OCI-LY7 (cell line): ENCODE measurements at places on chromosomes 3 and 15. TPM values are rescaled to one million over a fixed set of nuclear protein-coding genes. Genes with fewer than 3 reads are reported as not detected.

The AEN gene
- total RNA-seq, result 41.7 and 43.1 TPM in 2 replicates

The RAB6B gene
- not detected in 2 replicates for total RNA-seq

The GOLGA8R gene
- 0.74 and 0.76 TPM in 2 replicates for total RNA-seq

The MUC13 gene
- total RNA-seq, result not detected in 2 replicates

The SLC24A5 gene
- total RNA-seq, result not detected in 2 replicates

The CEP97 gene
- 43.5 and 46.7 TPM in 2 replicates for total RNA-seq

The SIAH2 gene
- 23.5 and 29.1 TPM in 2 replicates for total RNA-seq

The C3orf22 gene
- total RNA-seq, result not detected in 2 replicates

The NR2E3 gene
- not detected in 2 replicates for total RNA-seq

The FBXW12 gene
- total RNA-seq, result 0.37 and 0.44 TPM in 2 replicates

The FAM81A gene
- total RNA-seq, result 37.4 and 40.3 TPM in 2 replicates

The PSTPIP1 gene
- 23.6 and 27.4 TPM in 2 replicates for total RNA-seq

The VPS18 gene
- 26.4 and 30.7 TPM in 2 replicates for total RNA-seq

The GPR62 gene
- not detected in 2 replicates for total RNA-seq

The CHRNB4 gene
- not detected in 2 replicates for total RNA-seq

The IL20RB gene
- 2.4 and 3.1 TPM in 2 replicates for total RNA-seq

The DLL4 gene
- total RNA-seq, result 0.15 TPM in 1 of 2 replicates, not detected in the other

The SMCO1 gene
- not detected in 2 replicates for total RNA-seq

The AMT gene
- 6.0 and 7.8 TPM in 2 replicates for total RNA-seq

The CACNA2D2 gene
- 0.21 and 0.28 TPM in 2 replicates for total RNA-seq

The LRTM1 gene
- total RNA-seq, result not detected in 2 replicates

The LHFPL4 gene
- total RNA-seq, result not detected in 2 replicates

The PLSCR1 gene
- total RNA-seq, result 7.5 and 13.4 TPM in 2 replicates

The SCAMP5 gene
- total RNA-seq, result 43.7 and 51.6 TPM in 2 replicates

The NDUFB4 gene
- 145 and 149 TPM in 2 replicates for total RNA-seq

The KLHDC8B gene
- 0.91 and 1.3 TPM in 2 replicates for total RNA-seq

The CHRD gene
- total RNA-seq, result 0.07 TPM in 1 of 2 replicates, not detected in the other

The NAALADL2 gene
- 0.70 TPM in 1 of 2 replicates, not detected in the other for total RNA-seq

The FEZF2 gene
- total RNA-seq, result not detected in 2 replicates

The TLR9 gene
- total RNA-seq, result 3.7 and 9.0 TPM in 2 replicates

The SERINC4 gene
- 1.1 and 1.9 TPM in 2 replicates for total RNA-seq

The C3orf80 gene
- total RNA-seq, result not detected in 2 replicates

The GRM2 gene
- 0.11 and 0.29 TPM in 2 replicates for total RNA-seq

The CCNB2 gene
- total RNA-seq, result 128 and 155 TPM in 2 replicates

The CIDEC gene
- total RNA-seq, result not detected in 2 replicates

The RTP1 gene
- total RNA-seq, result not detected in 2 replicates

The SLC6A20 gene
- total RNA-seq, result not detected in 2 replicates

The ARHGAP11A gene
- total RNA-seq, result 134 and 150 TPM in 2 replicates

The POLQ gene
- total RNA-seq, result 50.9 and 56.8 TPM in 2 replicates

The AHSG gene
- total RNA-seq, result not detected in 2 replicates

The PEX5L gene
- not detected in 2 replicates for total RNA-seq

The RAB8B gene
- 18.6 and 18.7 TPM in 2 replicates for total RNA-seq

The FANCD2 gene
- 130 and 134 TPM in 2 replicates for total RNA-seq

The IL5RA gene
- not detected in 2 replicates for total RNA-seq

The FAM43A gene
- 7.5 and 8.2 TPM in 2 replicates for total RNA-seq

The TMEM42 gene
- 19.3 and 21.1 TPM in 2 replicates for total RNA-seq

The SEC61A1 gene
- 118 and 133 TPM in 2 replicates for total RNA-seq

The CHRNA5 gene
- 8.3 and 9.1 TPM in 2 replicates for total RNA-seq
